T-helper 2 cell (primary cell): ENCODE measurements at places on chromosomes 3 and 15.
A peak's percentile ranks its signal among the peaks of the same experiment; 100 is the strongest.

GRCh38 chr3:30657914-30658313 lies 51.5 kb downstream of the TGFBR2 start:
- no peak for DNase-seq

DNA sequence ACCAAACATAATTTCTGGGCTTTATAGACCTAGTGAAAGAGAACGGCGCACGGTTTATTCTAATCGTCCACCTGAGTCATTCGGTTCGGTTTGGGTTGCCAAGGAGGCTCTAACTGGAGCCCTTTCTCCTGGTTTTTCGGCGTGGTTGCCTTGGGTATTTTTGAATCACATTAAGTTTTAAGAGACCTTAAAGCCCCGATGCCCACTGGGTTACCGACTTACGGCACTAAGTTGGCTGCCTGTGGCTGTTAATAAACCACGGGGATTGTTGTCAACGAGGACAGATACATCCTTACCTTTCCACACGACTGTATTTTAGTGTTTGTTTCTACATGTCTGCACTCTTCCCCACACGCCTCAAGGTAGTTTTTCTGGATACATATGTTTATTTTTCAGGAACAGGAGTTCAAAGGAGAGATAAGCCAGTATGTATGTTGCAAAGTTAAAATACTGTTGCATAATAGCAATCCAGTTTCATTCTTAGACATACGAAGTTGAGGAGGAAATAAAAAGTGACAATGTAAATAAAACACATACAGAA lies 1.2 kb upstream of the ANP32A start:
- DNase-seq, result no peak

- no peak for DNase-seq
Measured at GRCh38 chr15:91873138-91873536, 19.6 kb downstream of the SLCO3A1 start.

DNA sequence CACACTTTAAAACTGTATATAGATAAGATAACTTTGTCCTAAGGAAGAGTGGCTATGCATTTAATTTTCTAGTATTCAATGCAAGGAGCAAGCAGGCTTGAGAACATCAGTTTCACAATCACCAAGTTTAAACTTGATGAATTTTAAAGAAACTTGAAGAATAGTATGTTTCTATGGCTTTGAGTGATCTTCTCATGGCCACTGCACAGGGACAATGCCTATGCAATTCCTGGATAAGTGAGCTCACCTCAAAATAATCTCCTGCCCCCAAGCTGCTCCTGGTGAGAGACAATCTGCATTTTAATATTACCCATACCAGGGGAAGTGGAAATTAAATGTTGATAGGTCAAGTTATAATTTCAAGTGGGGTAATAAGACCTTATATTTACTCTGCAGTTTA lies 376.6 kb upstream of the CBLB start:
- no peak for DNase-seq

- no peak for DNase-seq
Measured at GRCh38 chr15:43256341-43256740, 10.4 kb downstream of the TGM5 start.

- peak; percentile 72 for DNase-seq
Measured at GRCh38 chr3:52085681-52086282, 29.4 kb upstream of the DUSP7 start.

- no peak for DNase-seq
Measured at GRCh38 chr15:79966634-79967297, 4.2 kb downstream of the BCL2A1 start.

DNA sequence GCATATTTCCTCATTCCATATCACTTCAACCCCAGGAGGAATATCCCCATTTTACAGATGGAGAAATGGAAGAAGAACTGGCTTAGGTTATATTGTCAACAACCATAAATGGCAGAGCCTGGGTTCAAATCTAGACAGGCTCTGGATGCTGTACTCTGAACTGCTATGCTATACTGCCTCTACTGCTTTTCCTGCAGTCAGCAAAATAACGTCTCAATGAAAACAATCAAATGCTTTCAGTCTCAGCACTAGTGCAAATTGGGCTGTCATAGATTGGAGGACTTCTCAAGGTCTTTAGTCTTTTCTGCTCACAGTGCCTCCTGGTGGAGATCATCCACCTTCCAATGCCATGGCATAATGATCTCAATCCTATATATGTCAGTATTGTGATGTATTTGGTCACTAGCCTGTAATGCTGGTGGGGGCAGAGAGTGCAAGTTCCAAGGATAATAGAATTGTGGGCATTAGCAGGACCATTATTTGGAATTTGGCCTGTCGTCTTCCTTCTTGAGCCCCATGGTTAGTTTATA lies 285.0 kb downstream of the CLSTN2 start:
- no peak for DNase-seq

GRCh38 chr3:119326976-119327375 lies 32.8 kb downstream of the ARHGAP31 start:
- no peak for DNase-seq

GRCh38 chr15:99719096-99719541 lies 14.1 kb downstream of the LYSMD4 start:
- no peak for DNase-seq

- DNase-seq, result no peak
Measured at GRCh38 chr15:39102431-39102830, 478.4 kb upstream of the THBS1 start.

DNA sequence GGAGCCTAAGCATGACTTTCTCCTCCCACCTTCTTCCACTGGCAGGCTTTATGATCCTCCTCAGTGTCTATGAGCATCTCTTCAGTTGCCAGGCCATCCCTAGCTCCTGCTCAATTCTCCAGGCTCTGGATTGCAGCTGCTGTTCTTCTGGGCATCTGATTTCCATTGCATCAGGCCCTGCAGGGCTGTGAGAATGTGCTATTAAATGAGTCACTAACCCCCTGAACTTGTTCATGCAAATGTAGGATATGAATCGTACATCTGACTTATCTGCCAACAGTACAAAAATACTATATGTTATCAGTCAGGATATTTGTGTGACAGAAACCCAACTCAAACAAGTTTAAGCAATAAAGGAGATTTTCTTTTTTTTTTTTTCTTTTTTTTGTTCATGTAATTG lies 11.9 kb downstream of the GPR176 start:
- DNase-seq, result peak; percentile 13

DNA sequence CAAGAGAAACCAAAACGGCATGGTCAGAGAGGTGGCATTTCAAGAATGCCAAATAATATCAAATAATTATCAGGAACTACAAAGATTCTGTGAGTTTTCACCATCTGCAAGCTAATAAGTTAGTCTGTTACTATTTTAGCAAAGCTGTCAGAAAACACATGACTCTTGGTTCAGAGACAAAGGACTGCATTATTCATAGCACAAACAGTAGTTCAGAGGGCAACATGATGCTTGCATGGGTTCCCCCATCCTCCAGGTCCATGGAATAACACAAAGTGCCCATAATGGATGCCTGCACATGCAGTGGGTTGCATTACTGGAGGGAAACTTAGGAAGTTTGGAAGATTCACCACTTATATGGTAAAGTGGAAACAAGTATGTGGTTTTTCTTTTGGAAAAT lies 228.8 kb upstream of the ALCAM start:
- no peak for DNase-seq

DNA sequence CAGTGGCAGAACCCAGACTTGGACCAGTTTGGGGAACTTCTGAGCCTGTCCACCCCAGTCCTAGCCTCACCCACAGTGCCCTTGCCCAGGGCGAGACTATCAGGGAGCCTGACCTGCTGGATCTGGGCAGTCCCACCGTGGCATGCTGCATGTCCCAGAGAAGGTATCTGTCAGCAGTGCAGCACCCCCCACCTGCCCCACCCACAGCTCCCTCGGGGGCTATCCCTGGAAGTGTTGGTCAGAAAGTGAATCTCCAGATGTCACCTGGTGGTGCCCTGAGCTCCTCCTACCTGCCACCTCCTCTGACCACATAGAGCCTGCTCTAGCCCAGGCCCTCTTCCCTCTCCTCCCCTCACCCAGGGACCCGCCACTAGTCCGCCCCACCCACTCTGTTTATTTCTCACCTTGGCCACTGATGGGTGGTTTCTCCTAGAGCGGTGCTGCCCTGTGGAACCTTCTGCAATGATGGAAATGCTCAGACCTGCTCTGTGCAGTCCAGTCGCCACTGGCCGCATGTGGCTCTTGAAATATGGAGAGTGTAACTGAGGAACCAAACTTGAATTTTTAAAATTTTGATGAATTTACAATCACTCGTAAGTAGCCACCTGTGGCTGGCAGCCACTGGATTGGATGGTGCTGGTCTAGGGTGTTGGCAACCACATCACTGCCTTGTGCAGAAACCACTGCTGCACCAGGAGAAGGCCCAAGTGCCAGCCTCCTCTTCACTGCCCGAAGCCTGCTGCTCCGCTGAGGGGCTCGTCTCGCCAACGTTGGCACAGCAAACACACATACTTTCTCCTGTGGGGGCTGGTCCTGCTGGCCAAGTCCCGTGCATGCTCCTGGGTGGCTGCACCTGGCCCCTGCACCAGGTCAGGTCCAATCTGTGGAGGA lies 13.1 kb downstream of the HDAC11 start:
- DNase-seq, result no peak

GRCh38 chr3:190016966-190017365 lies 103.7 kb downstream of the P3H2 start:
- no peak for DNase-seq

DNA sequence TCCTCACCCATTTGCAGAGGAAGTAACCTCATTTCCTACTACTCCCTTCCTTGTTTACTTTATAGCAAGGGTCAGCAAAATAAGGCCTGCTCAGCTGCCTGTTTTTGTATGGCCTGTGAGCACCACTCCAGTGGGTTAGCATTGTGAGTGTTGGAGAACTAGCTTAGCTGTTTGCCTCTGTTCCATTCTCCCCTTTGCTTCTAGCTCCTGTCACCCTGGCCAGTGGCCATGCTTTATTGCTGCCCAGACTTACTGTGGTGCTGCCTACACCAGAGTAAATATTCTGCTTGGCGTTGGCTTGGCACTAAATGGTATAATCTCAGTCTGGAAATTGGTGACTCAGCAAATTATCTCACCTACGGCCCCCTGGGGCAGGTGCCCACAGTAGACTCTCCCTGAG lies 8.8 kb downstream of the PDCD6IP start:
- no peak for DNase-seq

DNA sequence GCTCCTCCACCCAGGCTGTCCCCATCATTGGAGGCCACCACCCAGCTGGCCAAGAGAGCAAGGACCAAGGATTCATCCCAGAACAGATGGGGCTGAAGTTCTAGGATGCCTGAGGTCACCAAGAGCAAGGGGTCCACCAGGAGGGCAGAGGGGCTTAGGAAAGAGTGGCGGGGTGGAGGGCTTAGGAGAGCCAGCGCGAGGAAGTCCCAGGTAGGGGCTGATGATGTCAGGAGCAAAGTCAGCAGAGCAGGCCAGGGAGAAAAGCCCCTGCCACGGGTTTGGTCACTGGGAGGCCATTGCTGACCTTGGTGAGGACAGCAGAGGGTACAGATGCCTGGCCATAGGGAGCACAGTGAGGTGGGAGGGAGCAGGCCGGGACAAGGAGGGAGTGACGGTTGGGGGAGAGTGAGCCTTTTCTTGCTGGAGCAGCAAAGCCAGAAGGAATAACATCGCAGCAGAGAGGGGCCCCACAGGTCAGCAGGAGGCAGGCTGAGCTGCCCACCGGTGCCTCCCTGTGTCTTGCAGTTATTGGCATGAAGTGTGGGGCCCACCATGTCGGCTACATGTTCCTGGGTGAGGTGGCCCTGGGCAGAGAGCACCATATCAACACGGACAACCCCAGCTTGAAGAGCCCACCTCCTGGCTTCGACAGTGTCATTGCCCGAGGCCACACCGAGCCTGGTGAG lies 5.2 kb downstream of the PARP3 start:
- no peak for DNase-seq

DNA sequence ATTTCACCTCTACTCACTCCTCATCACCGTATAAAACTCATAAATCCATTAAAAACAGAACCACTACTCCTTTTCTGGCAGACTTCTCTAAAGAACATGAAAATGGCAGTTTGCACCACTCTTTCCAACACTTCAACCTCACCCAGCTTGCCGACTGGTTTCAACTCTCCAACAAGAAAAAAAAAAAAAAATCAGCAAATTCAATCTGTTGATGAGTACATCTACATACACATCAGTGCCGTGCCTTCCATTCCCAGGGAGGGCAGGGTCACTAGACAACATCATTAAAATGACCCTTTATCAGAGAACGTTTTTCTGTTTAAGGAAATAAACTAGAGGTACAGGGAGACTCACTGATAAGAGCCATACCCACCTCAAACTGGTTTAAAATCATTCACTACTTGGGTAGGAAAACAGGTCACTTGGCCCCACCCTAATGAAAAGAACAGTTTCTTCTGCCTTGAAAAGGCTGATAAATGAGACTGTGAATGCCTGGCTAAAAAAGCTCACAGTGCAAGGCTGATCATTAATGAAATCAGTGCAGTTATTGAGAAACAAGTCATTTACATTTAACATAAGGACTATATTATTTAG lies 6.0 kb downstream of the ANXA2 start:
- DNase-seq, result no peak

DNA sequence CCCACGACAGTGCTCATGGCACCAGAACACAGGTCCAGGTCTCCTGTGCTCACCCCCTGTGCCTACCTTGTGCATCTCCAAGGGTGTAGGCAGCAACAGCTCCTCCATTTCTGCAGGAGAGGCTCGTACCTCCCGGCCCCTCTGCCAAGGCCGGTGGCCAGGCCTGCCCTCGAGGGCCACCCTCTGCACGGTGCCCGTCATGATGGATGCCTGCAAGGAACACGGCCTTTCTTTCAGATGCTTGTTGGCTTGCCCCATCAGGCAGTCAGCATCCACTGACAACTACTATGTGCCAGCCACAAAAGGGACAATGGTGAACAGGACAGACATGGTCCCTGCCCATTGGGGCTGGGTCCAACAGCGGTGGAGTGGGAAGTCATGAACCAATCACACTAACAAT lies 43.8 kb downstream of the GRIP2 start:
- no peak for DNase-seq

DNA sequence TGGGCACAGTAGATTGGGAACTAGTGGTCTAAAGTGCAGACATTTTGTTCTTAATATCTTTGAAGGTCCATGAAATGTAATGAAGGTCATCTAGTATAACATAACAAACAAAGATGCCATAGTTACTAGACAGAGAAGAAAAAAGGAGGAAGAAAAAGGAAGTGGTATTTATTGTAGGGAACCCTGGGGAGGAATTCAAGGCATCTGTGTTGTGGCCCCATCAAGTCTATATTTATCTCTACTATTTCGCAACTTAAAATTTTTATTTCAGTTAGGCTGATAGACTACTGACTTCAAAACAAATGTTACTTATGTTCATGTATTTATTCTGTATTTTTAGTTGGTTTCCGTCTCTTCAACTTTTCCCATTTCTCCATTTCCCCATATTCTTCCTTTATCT lies 48.9 kb upstream of the ZDHHC23 start:
- DNase-seq, result no peak

GRCh38 chr3:181716966-181717365 lies 5.2 kb downstream of the SOX2 start:
- DNase-seq, result no peak

GRCh38 chr3:100097919-100098783 lies 16.1 kb downstream of the FILIP1L start:
- DNase-seq, result no peak

GRCh38 chr3:110296885-110297284 lies 774.7 kb upstream of the NECTIN3 start:
- DNase-seq, result no peak
